ENCODE measurements at places on chromosomes 16 and 17.

- no peak for DNase-seq
These were observed 1.2 kb downstream of the GSG1L start for GRCh38 chr16:28062261-28062846.

DNA sequence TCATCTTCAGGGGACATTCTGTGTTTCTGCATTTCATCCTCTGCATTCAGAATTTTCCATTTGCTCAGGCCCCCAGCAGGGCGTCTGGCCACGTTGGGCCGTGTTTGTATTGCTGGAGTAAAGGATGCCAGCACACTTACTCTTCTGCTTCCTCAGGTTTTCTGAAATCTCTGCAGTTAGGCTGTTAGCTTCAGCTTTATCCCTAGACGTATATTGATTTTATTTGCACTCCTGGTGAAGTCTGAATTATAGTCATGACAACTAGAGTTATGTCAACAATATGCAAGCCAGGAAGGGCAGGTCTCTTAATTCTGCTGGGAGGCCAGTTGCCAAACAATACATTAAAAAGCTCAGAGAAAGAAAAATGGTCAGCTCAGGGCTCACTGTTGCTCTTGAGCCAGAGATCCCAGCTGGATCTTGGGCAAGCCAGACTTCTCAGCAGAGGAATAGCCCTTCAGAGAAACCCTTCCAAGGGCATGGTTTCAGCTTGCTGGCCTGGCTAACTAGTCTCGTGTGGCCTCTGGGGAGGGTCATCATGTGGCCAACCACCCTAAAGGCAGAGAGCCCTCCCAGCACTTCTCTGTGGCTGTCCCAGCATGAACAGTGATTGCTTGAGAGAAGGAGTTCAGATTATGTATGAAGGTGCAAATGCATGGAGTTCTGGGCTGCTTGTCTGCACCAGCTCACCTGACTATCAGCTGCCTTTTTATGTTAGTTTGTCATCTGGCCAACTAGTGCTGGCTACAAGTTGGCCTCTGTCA is 110.2 kb upstream of the CACNG5 start:
- DNase-seq, result no peak

GRCh38 chr16:64933885-64934284 is 188.0 kb downstream of the CDH11 start:
- no peak for DNase-seq

DNA sequence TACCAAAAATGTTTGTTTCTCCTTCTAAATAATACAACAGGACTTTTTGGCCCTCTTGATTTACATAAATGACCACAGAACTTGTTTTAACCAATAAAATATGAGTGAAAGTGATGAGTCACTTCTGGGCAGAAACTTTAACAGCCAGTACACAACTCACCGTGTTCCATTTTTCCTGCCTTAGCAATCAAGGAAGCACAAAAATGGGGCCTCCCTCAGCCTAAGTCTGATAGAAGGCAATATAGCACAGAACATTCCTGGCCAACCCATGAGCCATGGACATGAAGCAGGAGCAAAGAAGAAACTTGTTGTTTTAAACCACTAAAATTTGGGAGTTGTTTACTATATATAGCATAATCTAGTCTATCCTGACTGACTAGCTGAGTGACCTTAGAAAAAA is 61.1 kb upstream of the MTMR4 start:
- DNase-seq, result no peak

GRCh38 chr17:9038380-9038779 is 17.1 kb downstream of the NTN1 start:
- DNase-seq, result no peak

DNA sequence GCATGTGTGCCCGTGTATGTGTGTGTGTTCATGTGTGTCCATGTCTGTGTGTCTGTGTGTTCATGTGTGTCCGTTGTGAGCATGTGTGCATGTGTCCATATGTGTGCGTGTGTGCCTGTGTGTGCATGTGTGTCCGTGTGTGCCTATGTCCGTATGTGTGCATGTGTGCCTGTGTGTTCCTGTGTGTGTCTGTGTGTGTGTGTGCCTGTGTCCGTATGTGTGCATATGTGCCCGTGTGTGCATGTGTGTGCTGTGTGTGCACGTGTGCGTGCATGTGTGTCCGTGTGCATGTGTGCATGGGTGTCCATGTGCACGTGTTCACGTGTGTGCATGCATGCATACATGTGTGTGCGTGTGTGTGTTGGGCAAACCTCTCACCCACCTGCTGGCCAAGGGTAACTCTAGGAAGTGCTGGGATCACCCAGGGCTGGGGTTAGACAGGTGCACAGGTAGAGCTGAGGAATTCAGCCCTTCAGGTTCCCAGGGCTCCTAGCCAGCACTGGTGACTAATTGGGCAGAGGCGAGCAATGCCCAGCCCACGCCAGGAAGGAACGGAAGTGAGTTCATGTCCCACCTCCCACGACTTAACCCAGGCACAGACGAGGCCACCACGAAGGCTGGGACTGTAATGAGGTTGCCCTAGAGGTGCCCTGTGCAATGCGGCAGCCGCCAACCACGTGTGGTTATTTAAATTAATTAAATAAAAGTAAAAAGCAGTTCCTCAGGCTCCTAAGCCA is 8.2 kb upstream of the CSNK1D start:
- no peak for DNase-seq

- DNase-seq, result no peak
These were observed at the start of gene MPO for GRCh38 chr17:58280480-58281217. TSS of gene MPO (minus strand) at chr17:58280935. CDS start at chr17:58280758, 177 bp downstream.

DNA sequence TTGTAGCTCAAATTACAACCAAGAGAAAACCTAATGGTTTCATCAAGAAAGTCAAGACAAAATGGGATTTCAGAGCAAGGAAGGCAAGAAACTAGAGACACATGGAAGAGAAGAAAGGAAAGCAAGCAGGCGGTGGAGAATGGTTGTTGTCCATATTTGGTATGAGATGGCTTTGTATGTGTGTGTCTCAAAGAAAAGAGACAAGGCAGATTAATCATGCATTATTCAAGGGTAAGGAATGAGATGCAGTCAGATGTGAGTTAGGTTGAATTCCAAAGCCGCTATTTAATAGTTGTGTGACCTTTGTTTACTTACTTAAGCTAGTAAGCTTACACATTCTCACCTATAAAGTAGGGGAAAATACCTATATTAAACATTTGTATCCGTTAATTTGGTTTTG is 1029.6 kb downstream of the CDH11 start:
- DNase-seq, result no peak

DNA sequence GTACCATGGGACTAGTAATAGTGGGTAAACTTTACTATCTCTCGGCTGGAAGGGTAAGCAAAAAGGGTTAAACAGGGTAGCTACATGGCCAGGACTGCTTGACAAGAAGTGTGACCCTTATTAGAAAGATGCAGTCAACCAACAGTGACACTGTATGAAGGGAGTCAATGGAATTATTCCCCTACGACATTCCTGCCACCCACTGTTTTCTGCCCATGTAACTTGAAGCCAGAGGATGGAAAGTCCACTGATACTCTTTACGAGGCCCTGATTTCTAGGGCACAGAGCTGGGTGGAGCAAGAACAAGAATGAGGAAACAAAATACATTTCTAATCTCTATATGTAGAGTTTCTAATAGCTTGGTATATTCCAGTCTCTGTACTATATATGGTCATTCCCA is 1102.5 kb downstream of the CDH11 start:
- no peak for DNase-seq

DNA sequence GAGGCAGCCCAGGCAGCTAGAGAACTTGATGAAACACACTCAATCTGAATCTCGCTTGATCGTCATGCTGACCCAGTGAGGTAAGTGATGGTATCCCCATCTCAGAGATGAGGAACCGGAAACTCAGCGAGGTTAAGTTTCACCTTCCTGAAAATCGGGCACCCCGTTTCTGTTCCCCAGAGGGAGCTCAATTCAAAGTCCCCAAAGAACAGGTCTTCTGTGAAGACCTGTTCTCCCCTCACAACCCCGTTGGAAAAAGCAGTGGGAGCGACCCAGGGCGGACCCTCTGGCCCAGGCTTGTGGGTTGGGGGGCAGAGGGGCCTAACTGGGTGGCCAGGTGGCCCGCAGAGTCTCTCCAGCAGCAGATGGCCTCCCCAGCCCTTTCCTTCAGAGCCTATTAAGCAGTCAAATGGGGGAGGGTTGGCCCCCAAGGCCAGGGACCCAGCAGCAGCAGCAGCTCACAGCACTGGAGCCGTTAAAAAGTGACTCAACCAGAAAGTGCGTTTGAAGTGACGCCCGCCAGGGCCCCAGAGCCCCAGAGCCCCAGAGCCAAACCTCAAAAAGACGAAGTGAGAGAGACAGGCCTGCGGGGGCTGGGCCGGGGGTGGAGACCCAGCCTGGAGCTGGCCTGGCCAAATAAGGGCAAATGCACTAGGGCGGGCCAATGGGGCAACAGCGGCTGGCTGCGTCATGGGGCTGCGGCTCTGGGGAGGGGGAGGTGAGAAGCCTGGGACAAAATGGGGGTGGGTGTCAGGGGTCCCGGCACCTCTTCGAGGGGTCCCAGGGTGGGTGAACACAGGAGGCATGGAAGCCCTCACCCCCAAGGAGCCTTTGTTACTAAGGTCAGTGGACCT is 9.2 kb upstream of the TSPOAP1 start:
- no peak for DNase-seq

DNA sequence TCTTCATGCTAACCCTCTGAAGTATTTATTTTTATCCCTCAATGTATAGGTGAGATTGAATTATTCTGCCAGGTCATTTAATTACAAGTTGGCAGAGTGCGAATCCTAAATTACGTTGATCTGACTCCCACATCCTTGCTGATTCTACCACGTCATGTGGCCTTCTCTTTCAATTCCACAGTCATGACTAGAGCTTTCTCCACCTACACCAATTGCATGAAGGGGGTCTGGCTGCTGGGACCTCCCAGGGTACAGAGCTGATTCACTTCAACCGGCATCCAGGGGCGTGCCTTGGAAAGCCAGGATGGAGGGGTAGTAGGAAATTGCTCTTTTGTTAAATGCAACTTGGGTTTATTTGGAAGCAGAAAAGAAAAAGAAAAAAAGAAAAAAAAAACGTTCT is 41.1 kb upstream of the CDH13 start:
- no peak for DNase-seq

DNA sequence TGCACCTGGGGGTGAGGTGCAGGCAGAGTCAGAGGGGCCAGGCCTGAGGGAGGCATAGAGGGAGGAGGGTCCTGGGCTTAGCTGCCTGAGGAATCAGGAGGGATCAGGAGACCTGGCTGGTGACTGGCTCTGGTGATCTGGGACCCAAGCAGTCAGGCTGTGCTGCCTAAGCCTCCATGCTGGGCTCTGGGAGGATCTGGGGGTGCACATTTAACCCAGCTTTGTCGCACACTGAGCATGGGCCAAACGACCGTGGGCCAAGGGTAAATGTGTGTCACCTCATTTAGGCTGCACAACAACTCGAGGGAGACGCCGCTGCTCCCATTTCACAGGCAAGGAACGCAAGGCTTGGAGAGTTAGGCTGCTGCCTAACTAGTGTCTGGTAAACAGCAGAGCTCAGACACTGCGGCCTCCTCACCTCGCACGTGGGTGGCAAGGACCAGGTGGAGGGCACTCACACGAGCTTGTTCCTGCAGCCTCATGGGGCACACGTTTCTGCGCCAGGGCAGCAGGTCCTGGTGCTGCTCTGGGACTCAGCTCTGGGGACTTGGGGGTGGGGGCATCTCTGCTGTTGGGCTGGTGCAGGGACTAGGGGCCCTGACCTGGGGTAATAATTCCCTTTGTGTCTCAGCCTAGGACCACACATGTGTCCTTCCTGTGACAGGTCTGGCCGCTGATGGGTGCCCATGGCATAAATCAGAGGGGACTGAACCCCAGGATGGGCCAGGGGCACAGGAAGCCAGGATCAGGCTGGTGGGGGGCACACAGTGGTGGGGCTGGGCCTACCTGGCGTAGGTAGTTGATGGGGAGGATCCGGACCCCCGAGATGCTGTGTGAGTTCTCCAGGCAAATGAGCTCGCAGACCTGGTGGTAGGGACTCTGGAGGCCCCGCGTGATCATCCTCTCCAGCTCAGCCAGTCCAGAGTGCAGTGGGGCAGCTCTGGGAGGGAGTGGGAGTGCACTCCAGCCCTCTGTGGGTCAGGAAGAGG is 18.7 kb downstream of the TMEM235 start:
- DNase-seq, result no peak

GRCh38 chr16:54935266-54935968 is 4.8 kb downstream of the IRX5 start:
- DNase-seq, result no peak

DNA sequence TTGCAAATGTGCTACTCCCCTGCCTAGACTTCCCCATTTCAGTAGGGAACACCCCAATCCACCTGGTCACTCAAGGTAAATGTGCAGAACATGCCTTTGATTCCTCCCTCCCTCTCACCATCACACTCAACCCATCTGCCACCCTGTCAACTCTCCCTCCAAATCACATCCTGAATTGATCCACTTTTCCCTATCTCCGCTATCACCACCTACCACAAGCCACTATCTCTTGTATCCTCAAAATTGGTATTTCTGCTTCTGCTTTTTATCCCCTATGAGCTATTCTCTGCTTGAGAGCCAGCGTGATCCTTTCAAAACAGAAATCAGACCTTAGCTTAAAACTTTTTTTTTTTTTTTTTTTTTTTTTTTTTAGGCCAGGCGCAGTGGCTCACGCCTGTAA is 5.4 kb upstream of the NOL11 start:
- DNase-seq, result no peak

- no peak for DNase-seq
These were observed 12.9 kb upstream of the TOB1 start for GRCh38 chr17:50879086-50879485.

GRCh38 chr16:75787440-75787839 is 61.1 kb upstream of the CPHXL start:
- no peak for DNase-seq

DNA sequence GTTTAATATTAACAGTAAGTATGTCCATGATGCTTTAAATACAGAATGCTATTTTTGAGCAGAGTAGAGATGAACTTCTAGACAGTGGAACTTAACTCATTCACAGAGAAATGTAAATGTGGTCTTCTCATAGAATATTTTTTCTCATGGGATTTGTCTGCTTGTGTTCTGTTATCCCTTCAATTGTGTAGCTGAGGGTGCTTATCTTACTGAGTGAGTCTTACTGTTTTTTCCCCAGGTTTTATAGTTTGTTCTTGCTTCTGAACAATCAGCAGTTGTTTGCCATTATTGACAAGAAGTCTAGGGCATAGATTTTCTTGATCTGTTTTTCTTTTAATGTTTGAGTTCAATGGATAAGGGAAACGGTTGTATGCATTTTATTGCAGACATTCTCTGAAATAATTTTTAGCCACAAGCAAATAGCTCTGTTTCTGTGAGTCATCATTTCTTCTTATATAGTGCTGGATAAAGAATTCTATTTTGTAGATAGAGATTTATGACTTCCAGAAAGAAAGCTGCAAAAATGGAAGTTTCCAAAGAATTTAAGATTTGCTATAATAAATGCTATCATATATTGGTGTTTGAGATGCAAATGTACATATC is 60.5 kb downstream of the NF1 start:
- DNase-seq, result no peak

GRCh38 chr17:77527836-77528505 is 387.2 kb downstream of the SEC14L1 start:
- DNase-seq, result no peak

GRCh38 chr17:42288803-42289610 is 709 bp downstream of the STAT5A start:
- no peak for DNase-seq

DNA sequence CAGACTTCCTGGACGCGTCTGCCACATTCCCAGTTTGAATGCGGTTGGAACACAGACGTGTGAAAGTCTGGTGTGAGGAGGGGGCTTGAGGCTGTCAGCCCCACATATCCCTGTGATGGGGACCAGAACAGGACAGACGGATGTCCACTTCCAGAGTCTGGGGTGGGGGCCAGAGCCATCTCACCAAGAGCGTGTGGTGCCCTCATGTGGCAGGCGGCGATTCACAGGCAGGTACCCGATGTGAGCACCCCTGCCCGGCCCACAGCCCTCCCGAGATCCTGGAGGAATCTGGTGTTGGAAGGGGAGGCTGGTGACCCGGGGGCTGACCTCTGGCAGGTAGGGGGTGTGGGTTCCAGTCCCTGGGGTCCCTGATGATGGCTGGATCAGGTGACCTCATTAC is 51.5 kb downstream of the ENGASE start:
- DNase-seq, result no peak
